ENCODE measurements at places on chromosomes 3 and 15.
A peak's percentile ranks its signal among the peaks of the same experiment; 100 is the strongest.

- no peak for DNase-seq
These were observed 1.4 kb upstream of the HERC1 start for GRCh38 chr15:63835211-63835568.

- DNase-seq = no peak
These were observed 232.6 kb upstream of the CHRM5 start for GRCh38 chr15:33735637-33736247.

GRCh38 chr3:120642368-120642948 is 39.6 kb downstream of the HGD start:
- no peak for DNase-seq

DNA sequence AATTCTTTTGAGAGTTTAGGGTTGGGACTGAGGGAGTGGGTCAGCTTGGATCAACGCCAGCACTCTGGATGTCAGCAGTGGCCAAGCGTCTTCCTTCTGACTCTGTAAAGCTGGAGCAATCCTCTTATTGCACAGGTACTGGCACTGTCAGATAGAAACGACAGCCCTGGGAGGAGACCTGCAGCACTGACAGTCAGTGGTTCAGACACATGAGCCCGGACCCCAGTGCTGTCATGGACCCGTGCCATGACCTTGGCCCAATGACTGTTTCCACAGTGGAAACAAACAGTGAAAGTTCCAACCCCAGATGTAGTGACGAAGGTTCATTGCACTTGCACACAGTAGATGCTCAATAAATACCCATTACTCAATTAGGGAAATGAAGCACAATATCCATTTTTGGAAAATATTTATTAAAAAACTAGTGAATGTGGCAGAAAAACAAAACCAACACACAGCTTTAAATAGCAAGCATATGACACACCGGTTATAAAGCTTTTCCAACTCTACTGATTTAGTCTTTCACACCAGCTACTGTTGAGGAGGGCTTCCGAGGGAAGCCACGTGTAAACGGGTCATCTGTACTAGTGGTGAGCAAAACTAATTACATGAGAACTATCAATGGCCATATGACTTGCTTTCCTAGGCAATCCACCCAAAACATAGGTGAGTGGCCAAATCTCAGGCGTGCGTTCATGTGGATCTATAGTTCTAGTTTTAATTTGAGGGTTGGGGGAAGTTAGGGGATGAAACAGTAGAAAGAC is 22.1 kb downstream of the SIAH2 start:
- DNase-seq = no peak

- peak; percentile 86 for DNase-seq
These were observed 72.7 kb upstream of the ABI3BP start for GRCh38 chr3:101065962-101066361.

DNA sequence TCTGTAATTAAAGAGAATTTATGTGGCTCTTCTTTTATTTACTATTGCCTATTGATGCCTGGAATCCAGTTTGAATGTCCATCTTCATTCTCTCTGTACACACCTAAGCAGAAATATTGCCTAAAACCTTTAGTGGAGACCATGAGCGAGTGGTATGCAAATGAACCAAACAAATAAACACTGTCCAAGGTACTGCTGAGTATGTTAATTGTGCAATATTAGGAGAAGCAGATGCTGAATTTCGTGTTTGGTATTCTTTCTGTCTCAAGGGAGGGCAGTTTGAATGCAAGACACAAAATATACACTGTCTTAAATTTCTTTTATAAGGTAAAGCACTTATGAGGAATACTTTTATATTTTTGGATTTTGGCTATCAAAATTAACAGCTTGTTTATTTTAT is 440.9 kb downstream of the RBMS3 start:
- no peak for DNase-seq

DNA sequence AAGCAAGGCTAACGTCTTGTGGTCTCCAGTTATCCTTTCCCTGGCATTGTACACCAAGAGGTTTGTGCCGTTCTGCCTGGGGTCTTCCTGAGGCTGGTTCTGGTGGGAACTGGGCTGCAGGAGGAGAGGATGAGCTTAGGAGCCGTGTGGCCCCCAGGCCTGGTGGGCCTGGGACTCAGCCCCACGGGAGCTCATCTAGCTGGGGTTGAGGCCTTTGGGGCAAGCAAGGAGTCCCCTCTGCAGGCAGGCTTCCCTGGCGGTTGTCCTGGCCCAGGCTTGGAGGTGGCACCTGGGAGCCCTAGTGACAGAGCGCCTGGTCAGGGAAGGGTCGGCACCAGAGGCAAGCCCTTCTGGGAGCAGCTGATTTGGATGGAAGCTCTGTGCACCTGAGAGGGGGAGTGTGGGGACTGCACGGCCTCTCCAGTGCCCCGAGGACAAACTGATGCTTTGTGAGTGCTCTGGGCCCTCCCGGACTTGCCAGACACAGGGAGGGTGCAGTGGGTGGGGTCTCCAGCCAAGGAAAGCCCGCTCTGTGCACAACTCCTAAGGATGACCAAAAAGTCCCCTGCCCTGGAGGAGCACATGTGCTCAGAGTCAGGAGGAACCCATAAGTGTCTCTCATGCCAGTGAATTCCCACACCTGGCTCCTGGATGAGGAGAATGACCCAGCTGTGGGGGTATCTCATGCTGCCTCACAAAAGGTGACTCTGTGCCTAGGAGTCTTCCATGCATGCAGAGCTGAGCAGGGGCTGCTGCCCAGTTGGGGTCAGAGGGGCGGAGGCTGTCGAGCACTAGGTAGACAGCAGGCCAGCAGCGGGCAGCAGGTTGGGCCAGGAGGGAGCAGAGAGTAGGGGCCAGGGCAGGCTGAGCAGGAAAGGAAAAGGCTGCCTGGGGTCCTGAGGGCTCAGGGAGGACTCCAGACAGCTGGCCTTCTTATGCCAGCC is 2.7 kb downstream of the PAK6 start:
- DNase-seq = no peak

DNA sequence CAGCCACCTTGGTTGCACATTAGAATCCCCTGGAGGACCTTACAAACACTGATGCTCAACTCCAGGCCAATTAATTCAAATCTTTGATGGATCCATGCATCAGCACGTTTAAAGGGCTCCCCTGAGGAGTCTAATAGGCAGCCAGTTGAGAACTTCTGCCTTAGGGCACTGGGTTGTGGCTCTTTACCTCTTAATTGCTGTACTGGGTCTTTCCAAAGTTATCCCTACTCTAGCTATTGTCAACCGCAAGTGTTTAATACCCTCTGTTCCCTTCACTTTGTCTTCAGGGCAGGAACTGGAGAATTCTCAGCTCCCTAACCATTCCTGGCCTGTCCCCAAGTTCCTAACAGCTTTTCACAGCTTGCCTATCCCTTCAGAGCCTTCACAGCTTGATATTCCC is 15.0 kb upstream of the FAM174B start:
- no peak for DNase-seq

- DNase-seq = peak; percentile 27
These were observed 389.0 kb upstream of the C2CD4B start for GRCh38 chr15:62553911-62554563.

- no peak for DNase-seq
These were observed 78.5 kb downstream of the HMG20A start for GRCh38 chr15:77499087-77499760.

DNA sequence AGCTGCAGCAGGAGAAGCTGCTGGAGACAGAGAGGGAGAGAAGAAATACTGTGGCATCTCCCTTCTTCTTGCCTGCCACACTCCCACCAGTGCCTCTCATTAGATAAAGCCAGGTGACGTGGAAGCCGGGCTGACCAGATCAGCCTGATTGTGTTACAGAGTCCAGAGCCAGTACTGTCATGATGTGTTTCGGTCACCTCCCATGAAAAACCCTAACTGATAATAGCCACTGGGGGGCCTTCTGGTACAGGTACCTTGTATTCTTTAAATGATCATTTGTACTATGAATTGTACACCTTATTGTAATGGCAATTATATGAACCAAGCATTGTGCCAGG is 125.8 kb upstream of the TMEM108 start:
- no peak for DNase-seq

GRCh38 chr3:126502656-126503055 is 14.9 kb downstream of the UROC1 start:
- DNase-seq = no peak

- no peak for DNase-seq
These were observed 1.1 kb upstream of the NLGN1 start for GRCh38 chr3:173396191-173397041.

DNA sequence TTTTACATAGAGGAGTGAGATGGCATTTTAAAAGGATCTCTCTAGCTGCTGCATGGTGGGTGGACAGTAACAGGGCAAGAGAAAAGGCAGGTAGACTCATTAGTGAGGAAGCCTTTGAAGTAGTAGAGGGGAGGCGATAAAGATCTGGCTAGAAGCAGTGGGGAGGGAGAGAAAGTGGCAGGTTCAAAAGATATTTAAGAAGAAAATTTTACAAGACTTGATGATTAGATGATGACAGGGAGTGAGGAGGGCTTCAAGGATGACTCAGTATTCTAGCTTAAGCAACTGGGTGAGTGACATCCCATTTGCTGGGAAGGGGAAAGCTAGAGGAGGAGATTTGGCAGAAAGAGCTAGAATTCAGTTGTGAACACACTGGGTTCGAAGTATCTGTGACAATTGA is 3.8 kb upstream of the BRPF1 start:
- DNase-seq = no peak

DNA sequence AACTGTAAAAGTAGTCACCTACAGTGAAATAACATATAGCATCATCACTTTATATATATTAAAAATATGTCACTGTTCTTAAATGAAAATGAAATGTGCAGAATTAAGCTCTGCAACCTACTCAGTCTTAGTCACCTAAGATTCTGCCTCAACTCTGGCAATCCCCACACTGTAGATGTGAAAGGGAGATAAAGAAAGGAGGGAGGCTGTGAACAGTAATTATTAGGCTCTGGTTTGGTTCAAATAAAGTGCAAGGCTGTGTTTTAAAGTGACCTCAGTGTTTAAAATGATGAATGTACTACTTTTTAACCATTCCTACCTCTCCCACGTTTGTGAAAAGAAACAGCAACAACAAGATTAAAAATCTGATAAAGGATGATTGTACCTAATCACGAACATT is 72.2 kb downstream of the ATP8B4 start:
- no peak for DNase-seq

- DNase-seq = no peak
These were observed 24.0 kb upstream of the RAD18 start for GRCh38 chr3:8987226-8987625.

DNA sequence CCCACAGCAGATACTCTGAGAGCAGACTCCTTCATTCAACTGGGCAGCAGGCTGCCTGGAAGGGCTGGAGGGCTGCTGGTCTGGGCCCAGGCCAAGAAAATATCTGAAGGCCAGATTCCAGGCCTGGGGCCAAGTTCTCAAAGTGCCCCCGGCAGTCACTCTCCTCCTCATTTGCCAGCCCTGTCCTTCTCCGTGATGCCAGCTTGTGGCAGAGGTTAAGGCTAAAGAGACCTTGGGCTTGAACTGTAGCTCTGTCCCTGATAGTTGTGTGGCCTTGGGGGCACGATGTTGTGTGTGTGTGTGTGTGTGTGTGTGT is 39.0 kb downstream of the FAM3D start:
- DNase-seq = no peak

GRCh38 chr3:11300970-11301369 is 28.8 kb downstream of the ATG7 start:
- DNase-seq = no peak

- no peak for DNase-seq
These were observed 256.5 kb downstream of the MEIS2 start for GRCh38 chr15:36843822-36844221.

DNA sequence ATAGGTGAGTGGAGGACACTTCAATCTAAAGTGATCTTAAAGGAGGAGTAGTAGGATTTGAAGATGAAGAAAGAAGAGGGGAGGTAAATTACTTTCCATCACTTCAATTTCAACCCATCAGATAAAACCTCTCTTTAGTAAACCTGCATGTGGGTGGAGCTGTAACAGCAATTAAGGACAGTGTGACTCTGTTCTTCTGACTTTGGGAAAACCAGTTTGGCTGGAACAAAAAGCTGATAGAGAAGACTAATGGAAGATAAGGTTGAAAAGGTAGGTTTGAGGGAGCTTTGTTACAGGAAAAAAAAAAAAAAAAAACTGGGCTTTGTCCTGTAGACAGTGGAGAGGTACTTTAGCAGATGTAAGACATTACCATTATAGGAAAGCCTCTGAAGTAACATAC is 4.5 kb upstream of the GSK3B start:
- DNase-seq = no peak

GRCh38 chr3:126432361-126433104 is 37.8 kb downstream of the CFAP100 start:
- no peak for DNase-seq

GRCh38 chr3:26963361-26963743 is 340.8 kb downstream of the LRRC3B start:
- DNase-seq = no peak

DNA sequence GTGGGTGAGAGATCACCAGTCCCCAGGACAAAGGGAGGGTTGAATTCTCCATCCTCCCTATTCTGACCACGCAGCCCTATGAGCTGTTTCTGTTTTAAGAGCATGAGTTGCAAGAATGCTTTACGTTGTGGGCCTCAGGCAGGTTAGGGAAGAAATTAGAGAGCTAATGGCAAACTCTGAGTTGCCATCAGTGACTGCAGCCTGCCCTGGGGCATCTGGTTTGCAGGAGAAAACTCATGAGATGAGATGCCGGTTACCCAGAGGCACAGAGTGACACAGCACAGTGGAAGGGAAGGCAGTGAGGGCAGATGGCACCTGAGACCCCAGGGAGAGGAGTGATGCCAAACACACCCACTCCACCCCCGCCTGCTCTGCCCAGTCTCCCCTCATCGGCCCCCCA is 265.3 kb downstream of the CD47 start:
- no peak for DNase-seq

DNA sequence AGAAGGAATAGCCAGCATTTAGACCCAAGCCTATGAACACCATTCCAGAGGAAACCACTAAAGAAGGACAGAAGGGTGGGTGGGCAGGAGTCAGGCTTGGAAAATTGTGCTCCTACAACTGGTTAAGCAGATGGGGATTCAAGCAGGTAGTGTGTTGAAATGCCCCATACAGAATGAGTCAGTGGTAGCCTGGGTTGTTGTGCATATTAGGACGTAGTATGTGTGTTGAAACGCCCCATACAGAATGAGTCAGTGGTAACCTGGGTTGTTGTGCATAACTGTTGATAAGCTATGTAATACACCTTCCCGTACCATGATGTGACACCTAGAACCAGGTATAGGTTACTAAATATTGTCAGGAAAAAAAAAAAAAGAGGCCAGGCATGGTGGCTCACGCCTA is 34.0 kb downstream of the MINDY4B start:
- no peak for DNase-seq

- DNase-seq = no peak
These were observed 295.2 kb downstream of the VGLL3 start for GRCh38 chr3:86695752-86696151.

- DNase-seq = no peak
These were observed 69.6 kb downstream of the ATP10A start for GRCh38 chr15:25793354-25794050.

GRCh38 chr3:89565098-89565497 is 457.7 kb downstream of the EPHA3 start:
- DNase-seq = no peak

- DNase-seq = no peak
These were observed 13.9 kb upstream of the HES1 start for GRCh38 chr3:194121891-194122631.

- DNase-seq = no peak
These were observed 100.8 kb upstream of the PIAS1 start for GRCh38 chr15:67953299-67953698.

GRCh38 chr3:112530573-112530972 is 31.2 kb downstream of the ATG3 start:
- DNase-seq = no peak

All from epithelial cell of proximal tubule (primary cell).